CD8-positive, alpha-beta memory T cell (primary cell): ENCODE measurements at places on chromosomes 2 and 18. TPM values are rescaled to one million over a fixed set of nuclear protein-coding genes. Genes with fewer than 3 reads are reported as not detected.

EFEMP1 gene
- not detected for total RNA-seq

GREB1L gene
- total RNA-seq, result not detected

PSMA8 gene
- total RNA-seq, result 1.4 TPM

CAPN14 gene
- total RNA-seq, result 0.40 TPM

GRCh38 chr18:69727912-69728572 is 219.6 kb downstream of the CD226 start:
- no peaks in the 10 kb centered on the region for H3K4me1 ChIP-seq
- no peak overlapping the region for H3K27ac ChIP-seq
- no peak for DNase-seq

- DNase-seq, result no peak
- H3K4me1 ChIP-seq, result no peaks in the 10 kb centered on the region
- H3K36me3 ChIP-seq, result no peaks in the 10 kb centered on the region
- H3K27me3 ChIP-seq, result no peaks in the 10 kb centered on the region
These were observed 91.5 kb upstream of the NRP2 start for GRCh38 chr2:205590759-205591158.

DNA sequence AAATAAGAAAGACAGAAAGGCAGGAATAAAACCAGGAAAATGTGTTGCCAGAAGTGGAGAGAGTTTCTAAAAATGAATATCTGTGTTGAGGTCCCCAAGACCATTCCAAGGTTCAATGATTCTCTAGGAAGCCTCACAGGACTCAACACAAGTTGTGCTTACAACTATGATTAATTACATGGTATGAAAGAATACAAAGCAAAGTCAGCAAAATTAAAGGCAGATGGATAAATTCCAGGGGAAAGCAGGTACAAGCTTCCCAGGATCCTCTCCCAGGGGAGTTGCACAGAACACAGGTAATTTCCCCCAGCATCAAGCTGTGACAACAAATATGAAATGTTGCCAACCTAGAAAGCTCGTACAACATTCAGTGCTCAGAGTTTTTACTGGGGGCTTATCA is 154.4 kb upstream of the HNMT start:
- H3K4me1 ChIP-seq, result no peaks in the 10 kb centered on the region
- H3K36me3 ChIP-seq, result no peaks in the 10 kb centered on the region

DNA sequence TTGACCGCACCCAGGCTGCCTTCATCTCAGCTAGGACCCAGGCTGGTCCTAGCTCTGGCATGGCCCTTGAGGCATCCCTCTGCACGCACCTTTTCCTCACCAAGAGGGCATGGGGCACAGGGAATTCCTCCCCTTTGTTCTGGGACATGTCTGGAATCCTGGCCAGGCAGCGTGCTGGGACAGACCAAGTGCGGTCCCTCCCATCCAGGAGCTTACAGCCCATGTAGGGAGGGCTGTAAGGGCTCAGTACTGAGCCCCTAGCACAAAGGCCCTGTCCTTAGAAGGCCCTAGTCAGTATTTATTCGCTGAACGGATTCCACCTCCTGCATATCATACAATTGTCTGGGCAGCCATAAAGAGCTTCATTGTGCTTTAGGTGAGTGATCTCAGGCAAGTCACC is 3.0 kb downstream of the TMEM37 start:
- no peak for DNase-seq
- no peak overlapping the region for H3K4me3 ChIP-seq
- H3K36me3 ChIP-seq, result no peaks in the 10 kb centered on the region
- no peak overlapping the region for H3K27ac ChIP-seq
- H3K4me1 ChIP-seq, result no peaks in the 10 kb centered on the region

GRCh38 chr2:104793966-104794365 is 59.9 kb upstream of the POU3F3 start:
- no peak for DNase-seq
- H3K4me3 ChIP-seq, result no peak overlapping the region
- no peaks in the 10 kb centered on the region for H3K36me3 ChIP-seq

GRCh38 chr2:158619496-158619895 is 162.7 kb downstream of the PKP4 start:
- no peak for DNase-seq
- H3K4me3 ChIP-seq, result no peak overlapping the region
- no peak overlapping the region for H3K27ac ChIP-seq
- H3K27me3 ChIP-seq, result no peaks in the 10 kb centered on the region
- no peaks in the 10 kb centered on the region for H3K36me3 ChIP-seq

DNA sequence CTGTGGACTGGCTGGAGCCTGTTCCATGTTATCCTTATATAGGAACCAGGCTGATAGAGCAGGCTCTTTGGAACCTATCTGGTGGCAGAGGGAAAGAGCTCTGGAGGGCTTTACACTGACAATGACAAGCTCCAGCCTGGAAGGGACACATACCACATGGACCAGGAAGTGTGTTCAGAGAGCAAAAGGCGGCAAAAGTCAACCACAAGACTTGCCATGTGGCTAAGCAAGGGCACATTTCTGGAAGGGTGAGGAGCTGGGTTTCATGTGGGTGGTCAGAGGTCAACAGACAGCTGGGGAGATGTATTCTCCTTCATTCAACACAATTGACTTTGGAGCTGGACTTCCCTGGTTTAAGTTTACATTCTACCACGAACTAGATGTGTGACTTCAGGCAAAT is 325.2 kb downstream of the DYSF start:
- H3K4me1 ChIP-seq, result no peaks in the 10 kb centered on the region
- H3K27me3 ChIP-seq, result no peaks in the 10 kb centered on the region
- H3K27ac ChIP-seq, result no peak overlapping the region
- no peak for DNase-seq
- no peak overlapping the region for H3K4me3 ChIP-seq
- no peaks in the 10 kb centered on the region for H3K36me3 ChIP-seq

DNA sequence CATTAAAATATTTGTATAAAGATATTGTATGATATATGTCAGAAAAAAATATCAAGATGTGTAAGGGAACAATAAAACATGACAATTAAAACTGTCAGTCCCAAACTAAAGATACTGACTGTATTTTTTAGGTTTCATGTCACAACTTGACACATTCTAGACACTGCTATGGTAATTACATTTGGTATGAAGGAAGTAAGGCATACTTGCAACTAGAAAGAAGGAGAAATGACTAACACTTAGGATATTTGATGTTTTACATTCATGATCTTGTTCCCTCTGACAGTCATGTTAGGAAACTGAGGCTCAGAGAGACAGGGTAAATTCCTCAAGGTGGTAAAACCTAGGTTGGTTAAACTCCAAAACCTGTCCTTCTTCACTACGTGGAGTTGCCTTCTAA is 68.3 kb downstream of the TMEFF2 start:
- no peaks in the 10 kb centered on the region for H3K27me3 ChIP-seq
- H3K4me1 ChIP-seq, result no peaks in the 10 kb centered on the region
- no peak for DNase-seq
- H3K36me3 ChIP-seq, result no peaks in the 10 kb centered on the region
- no peak overlapping the region for H3K4me3 ChIP-seq

GRCh38 chr18:43876286-43876685 is 599.0 kb upstream of the SYT4 start:
- no peak overlapping the region for H3K4me3 ChIP-seq
- no peaks in the 10 kb centered on the region for H3K4me1 ChIP-seq
- no peaks in the 10 kb centered on the region for H3K36me3 ChIP-seq
- no peak for DNase-seq
- no peak overlapping the region for H3K27ac ChIP-seq

DNA sequence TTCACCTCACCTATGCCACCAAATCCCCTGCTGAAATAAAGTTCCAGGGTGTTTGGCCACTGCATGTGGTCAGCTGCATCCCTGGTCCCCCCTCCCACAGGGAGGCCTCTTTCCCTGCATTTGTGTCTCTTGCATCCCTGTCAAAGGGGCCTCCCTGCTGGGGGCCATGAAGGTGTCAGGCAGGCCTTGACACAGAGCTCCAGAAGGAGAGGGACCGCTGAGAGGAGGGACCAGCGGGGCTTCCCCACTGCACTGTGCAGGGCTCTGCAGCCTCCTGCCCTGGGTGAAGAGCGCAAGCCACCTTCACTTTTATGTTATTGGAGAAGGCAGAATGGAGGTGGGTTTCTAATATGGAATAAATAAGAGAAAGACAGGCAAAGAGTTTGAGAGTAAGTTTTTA is 230.2 kb downstream of the ANKRD30B start:
- H3K4me1 ChIP-seq, result no peaks in the 10 kb centered on the region
- no peak for DNase-seq
- no peak overlapping the region for H3K27ac ChIP-seq
- no peaks in the 10 kb centered on the region for H3K36me3 ChIP-seq

DNA sequence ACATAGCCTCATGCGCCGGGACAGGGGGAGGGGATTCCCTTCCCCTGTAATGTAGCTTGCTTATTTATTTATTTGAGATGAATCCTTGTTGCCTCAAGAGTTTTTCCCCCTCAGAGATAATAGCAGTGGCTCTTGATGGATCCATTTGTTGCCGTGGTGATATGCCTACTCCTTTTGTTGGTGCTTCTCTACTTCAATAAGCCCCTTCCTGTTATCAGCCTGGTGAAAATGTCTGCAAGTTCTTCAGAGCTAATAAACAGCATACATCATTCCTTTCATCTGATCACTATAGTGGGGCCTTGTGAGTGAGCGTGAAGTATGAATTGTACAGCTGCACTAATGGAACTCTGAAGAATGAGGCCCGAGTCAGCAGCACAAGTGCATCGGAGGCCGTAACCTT is 19.4 kb downstream of the FZD5 start:
- no peaks in the 10 kb centered on the region for H3K27me3 ChIP-seq
- DNase-seq, result no peak
- H3K4me3 ChIP-seq, result no peak overlapping the region
- H3K27ac ChIP-seq, result no peak overlapping the region

- no peak overlapping the region for H3K4me3 ChIP-seq
- H3K36me3 ChIP-seq, result no peaks in the 10 kb centered on the region
- no peak overlapping the region for H3K27ac ChIP-seq
These were observed 1125.0 kb upstream of the CELF4 start for GRCh38 chr18:38690626-38691025.

DNA sequence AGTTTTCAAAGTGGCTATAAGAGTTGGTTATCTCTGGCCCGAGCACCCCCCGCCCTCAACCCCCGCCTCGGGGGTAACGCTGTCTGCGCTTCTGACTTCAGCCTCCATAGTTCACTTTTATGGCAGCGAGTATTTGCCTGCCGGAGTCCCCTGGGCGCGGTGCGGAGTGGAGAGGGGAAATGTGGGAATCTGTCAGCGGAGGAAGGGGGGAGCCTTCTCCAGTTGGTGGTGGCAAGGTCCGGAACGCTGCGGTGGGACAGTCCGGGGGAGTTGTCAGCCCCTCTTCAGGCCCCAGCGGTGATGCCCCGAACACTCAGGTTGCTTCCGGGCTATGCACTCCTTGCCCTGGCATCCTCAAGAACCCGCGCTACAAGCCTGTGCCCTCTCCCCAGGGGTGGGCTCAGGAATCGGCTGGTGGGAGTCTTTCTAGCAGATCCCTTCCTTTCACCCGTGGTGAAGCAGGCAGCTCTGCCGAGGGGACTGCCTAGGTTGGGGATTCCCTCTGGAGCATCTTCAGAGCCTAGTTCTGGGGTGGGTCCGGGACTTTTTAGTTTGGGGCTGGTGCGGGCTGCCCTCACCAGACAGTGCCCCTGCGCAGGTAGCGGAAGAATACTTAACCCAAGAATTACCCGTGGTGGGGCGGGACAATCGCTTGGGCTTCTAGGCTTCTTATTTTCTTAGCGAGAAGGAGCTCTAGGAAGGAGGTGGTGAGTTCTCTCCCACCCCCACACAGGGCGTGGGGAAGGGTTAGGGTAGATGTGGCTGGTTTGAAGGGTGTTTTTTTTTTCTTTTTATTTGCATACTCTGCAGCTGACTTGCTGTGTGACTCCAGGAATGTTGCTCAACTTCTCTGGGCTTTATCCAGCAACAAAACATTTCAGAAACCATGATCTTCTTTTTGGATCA is 1.6 kb downstream of the ATOH8 start:
- DNase-seq, result peak; percentile 6
- no peaks in the 10 kb centered on the region for H3K36me3 ChIP-seq
- H3K4me1 ChIP-seq, result peaks cover 10% of the 10 kb centered on the region
- peaks cover 46% of the 10 kb centered on the region for H3K27me3 ChIP-seq
- H3K27ac ChIP-seq, result no peak overlapping the region

- DNase-seq, result no peak
- no peaks in the 10 kb centered on the region for H3K4me1 ChIP-seq
- H3K36me3 ChIP-seq, result no peaks in the 10 kb centered on the region
- H3K27me3 ChIP-seq, result no peaks in the 10 kb centered on the region
These were observed 346.1 kb upstream of the PLGLB2 start for GRCh38 chr2:87401726-87402345.

DNA sequence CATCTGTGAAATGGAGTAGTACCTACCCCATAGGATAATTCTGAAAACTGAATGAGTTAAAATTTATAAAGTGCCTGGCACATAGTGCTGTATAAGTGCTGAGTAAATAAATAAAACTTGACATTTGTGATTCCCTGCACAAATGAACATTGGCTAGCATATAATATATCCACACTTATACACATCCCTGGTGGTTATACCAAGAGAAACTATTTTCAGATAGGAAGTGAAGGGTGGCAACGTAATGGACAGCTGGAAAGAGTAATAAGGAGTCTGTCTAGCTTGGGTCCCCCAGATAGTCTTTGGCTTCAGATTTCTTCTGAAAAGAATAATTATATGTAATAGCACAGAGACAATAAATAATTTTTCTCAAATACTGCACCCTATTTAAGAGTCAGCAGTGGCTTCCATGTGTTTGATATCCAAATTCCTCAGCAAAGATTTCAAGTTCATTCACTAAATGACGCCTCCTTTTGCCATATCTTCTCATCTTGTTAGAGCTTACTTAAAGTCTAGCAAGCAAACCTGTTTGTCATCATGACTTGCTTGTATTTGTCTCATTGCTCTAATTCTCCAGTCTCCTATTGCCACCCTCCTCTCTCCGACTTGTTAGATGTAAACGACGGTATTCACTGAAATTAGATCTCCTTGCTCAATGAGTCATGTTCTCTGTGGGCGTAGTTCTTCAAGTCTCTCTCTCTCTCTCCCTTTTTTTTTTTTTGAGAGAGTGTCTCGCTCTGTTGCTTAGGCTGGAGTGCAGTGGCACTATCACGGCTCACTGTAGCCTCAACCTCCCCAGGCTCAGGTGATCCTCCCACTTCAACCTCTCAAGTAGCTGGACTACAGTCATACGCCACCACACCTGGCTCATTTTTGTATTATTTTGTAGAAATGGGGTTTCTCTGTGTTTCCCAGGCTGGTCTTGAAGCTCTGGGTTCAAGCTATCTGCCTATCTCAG is 8.7 kb upstream of the ADGRF3 start:
- H3K27me3 ChIP-seq, result no peaks in the 10 kb centered on the region
- no peaks in the 10 kb centered on the region for H3K36me3 ChIP-seq
- H3K4me1 ChIP-seq, result peaks cover 4% of the 10 kb centered on the region
- H3K27ac ChIP-seq, result peak overlapping the region; percentile 69
- no peak overlapping the region for H3K4me3 ChIP-seq
